ENCODE measurements at places on chromosomes 2 and 18. TPM values are rescaled to one million over a fixed set of nuclear protein-coding genes. Genes with fewer than 3 reads are reported as not detected.

GRCh38 chr2:172098287-172098649 is 4.4 kb downstream of the DLX2 start:
- DNase-seq = no peak

ZSWIM2 gene
- total RNA-seq = not detected

GAL3ST2 gene
- 0.20 TPM for total RNA-seq

- no peak for DNase-seq
These were observed 69.2 kb downstream of the HIBCH start for GRCh38 chr2:190250421-190250820.

- peak; percentile 15 for DNase-seq
These were observed 123.2 kb downstream of the SMAD7 start for GRCh38 chr18:48827291-48828193.

Data from activated CD8-positive, alpha-beta memory T cell treated with anti-CD3 and anti-CD28 coated beads, Interleukin-2, amount 10 ng/mL, durations not matched to agents 7 days and 5 days (primary cell).